Neural crest cell (in vitro differentiated cells): ENCODE measurements at places on chromosomes 5 and 9. TPM values are rescaled to one million over a fixed set of nuclear protein-coding genes. Genes with fewer than 3 reads are reported as not detected.

GRCh38 chr5:80590766-80591165, 20.7 kb upstream of the ANKRD34B start:
- DNase-seq: no peak

DNA sequence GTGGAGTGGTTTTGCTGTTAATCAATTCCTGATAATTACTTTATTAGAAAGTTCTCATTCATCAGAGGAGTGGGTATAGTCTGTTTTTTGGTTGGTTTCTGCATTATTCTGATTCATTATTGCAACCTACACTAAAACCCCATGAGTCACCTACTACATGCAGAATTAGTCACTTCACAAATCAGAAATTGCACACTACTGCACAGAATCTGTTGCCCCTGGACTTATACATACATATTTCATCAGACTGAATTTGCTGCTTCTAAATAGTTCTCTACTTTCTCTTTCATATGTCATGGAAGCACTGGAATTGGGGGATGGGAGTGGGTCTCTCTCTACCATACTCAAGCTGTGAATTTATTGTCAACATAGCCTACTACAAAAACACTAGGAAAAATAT, 585.1 kb downstream of the DNAH5 start:
- DNase-seq: no peak

DNA sequence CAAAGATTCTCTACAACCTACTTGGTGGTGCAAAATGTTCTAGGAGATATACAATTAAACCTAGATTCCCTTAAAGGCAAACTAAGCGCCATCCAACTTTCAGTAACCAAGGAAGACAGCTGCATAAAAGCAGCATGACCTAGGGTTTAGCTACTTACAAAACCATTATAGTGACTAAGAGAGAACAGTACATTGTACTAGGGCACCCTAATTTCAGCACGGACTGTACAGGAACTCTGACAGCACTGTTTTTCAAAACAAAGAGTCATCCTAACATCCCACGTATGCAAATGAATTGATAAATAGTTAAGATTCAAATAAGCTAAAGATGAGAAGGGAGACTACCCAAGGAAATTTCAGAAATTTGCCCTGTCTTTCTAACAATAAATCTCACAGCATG, 30.0 kb downstream of the STRBP start:
- DNase-seq: no peak

DNA sequence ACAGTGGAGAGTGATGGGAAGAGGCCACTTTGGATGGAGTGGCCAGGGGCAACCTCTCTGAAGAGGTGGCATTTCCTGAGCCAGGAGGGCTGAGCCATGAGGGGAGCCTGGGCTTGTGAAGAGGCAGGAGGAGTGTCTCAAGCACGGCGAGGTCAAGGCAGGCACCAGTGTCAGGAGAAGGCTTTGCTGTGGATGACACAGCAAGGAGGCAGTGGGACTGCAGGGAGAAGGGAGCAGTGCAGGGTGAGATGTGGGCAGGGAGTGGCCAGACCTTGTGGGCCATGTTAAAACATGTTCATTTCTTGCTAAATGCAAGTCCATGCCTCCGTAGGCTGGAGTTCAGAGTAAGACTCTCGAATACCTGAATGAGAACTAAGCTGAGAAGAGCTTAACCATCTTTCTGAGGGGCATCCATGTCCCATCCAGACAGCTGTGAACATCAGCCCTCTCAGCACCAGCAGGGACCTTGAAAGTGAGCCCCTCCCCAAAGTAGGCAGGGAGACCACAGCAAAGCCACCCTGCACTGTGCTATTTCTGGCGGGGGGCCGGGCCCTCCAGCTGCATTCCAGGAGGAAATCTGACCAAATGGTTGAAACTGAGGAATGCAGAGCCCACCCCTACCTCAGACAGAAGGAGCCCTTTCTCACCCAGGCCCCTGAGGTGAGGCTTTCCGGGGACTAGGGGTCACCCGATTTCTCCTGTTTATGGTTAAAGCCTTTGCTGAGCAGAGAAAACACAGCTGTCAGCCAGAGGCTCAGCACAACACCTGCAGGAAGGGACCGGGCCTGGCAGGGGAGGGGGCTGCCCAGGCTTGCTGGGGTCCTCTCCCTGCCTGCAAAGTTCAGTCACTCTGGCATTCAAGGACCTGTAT, 16.1 kb upstream of the ARSI start:
- no peak for DNase-seq

DNA sequence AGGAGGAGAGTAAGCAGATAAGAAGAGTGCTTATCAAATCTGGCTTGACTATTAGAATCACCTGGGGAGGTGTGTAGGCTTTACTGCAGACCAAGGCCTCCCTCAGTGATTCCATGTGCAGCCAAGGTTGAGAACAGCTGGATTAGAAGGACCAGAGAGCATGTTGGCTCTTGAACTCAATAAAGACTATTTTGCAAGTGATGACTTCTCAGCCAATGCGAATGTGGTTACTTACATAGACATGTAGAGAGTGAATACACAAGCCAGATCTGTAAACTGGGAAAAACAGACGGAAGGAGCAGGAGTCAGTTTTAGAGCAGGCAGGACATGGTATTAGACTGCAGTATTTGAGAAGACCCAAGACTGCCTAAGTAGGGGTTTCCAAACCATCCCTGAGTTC, 48.5 kb downstream of the MAMDC2 start:
- no peak for DNase-seq

Gene BAAT
- total RNA-seq: 0.16 and 0.30 TPM in 2 replicates
